ENCODE measurements at places on chromosomes 13 and 19. TPM values are rescaled to one million over a fixed set of nuclear protein-coding genes. Genes with fewer than 3 reads are reported as not detected.

DNA sequence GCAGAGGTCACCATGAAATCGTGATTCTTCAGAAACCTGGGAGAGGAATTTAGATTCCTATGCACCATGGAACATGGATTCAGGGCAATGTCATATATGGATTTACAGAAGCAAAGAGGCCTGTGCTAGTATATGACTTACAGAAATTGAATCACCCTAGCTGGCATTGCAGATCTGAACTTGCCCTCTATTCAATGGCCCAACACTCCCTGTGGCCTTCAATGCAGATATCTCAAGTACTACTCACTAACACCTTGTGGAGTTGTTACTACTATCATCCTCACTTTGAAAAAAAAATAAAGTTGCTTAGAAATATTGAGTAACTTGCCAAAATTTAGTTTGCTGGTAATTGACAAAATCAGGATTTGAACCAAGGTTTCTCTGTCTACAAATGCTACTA is 305.4 kb upstream of the SLITRK1 start:
- H3K4me1 ChIP-seq = no peaks in the 10 kb centered on the region
- H3K36me3 ChIP-seq = no peaks in the 10 kb centered on the region
- H3K27ac ChIP-seq = no peak overlapping the region

DNA sequence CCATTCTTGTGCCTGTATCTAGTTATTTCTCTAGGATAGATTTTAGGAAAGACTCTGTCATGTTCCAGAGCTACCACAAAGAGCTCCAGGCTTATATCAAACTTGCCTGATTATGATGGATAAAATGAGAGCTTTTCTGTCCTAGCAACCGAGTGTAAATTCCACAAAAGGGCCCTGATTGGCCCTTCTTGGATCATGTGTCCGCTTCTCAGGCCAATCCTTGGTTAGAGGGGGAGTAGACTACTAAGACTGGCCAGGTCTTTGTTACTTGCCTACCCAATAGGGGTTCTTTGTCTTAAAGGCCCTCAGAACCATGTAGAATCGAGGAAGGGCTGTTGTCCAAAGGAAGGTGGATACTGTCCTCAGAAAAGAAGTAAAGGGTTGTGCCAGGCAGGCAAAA is 2.4 kb downstream of the DHX34 start:
- peaks cover 20% of the 10 kb centered on the region for H3K4me1 ChIP-seq
- no peak for DNase-seq
- peaks cover 18% of the 10 kb centered on the region for H3K36me3 ChIP-seq
- no peak overlapping the region for H3K27ac ChIP-seq
- no peak overlapping the region for H3K4me3 ChIP-seq

GRCh38 chr13:78655906-78656305 is 3.0 kb downstream of the OBI1 start:
- DNase-seq = no peak
- no peaks in the 10 kb centered on the region for H3K36me3 ChIP-seq
- no peak overlapping the region for H3K27ac ChIP-seq
- H3K27me3 ChIP-seq = no peaks in the 10 kb centered on the region
- H3K4me3 ChIP-seq = no peak overlapping the region

GRCh38 chr13:79548902-79549301 is 67.9 kb downstream of the NDFIP2 start:
- H3K4me1 ChIP-seq = peaks cover 4% of the 10 kb centered on the region
- no peak overlapping the region for H3K27ac ChIP-seq
- DNase-seq = no peak
- H3K4me3 ChIP-seq = no peak overlapping the region

- peaks cover 6% of the 10 kb centered on the region for H3K36me3 ChIP-seq
- no peaks in the 10 kb centered on the region for H3K4me1 ChIP-seq
- no peak overlapping the region for H3K4me3 ChIP-seq
- H3K27ac ChIP-seq = no peak overlapping the region
- no peak for DNase-seq
Measured at GRCh38 chr19:17260842-17261325, 3.7 kb downstream of the USHBP1 start.

DNA sequence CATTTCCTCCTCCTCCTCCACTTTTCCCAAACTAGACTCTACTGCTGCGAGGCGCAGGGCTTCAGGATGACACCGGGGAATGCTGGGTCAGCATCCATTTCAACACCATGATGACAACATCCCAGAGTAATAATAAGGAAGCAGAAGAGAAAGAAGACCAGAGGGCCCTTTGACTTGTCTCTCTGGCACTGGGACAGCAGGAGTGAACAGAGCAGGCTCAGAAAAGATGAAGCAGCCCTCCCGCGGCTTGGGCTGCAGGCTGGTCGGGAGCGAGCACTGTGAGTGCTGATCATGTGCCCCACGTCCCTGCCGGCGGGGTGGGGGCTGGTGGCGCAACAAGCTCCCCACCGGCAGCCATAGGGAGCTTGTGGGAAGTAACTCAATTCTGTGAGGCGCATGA is 30.5 kb downstream of the RANBP3 start:
- H3K36me3 ChIP-seq = peaks cover 10% of the 10 kb centered on the region
- H3K27ac ChIP-seq = peak overlapping the region; percentile 87
- DNase-seq = no peak
- peaks cover 72% of the 10 kb centered on the region for H3K4me1 ChIP-seq
- H3K27me3 ChIP-seq = no peaks in the 10 kb centered on the region

The RFPL4AL1 gene
- total RNA-seq = not detected

The FCGBP gene
- 2.1 TPM for total RNA-seq

The CLEC4M gene
- total RNA-seq = not detected
